ENCODE measurements at places on chromosomes 11 and 22.

GRCh38 chr11:2534957-2535672 is 90.3 kb downstream of the KCNQ1 start:
- DNase-seq = no peak

DNA sequence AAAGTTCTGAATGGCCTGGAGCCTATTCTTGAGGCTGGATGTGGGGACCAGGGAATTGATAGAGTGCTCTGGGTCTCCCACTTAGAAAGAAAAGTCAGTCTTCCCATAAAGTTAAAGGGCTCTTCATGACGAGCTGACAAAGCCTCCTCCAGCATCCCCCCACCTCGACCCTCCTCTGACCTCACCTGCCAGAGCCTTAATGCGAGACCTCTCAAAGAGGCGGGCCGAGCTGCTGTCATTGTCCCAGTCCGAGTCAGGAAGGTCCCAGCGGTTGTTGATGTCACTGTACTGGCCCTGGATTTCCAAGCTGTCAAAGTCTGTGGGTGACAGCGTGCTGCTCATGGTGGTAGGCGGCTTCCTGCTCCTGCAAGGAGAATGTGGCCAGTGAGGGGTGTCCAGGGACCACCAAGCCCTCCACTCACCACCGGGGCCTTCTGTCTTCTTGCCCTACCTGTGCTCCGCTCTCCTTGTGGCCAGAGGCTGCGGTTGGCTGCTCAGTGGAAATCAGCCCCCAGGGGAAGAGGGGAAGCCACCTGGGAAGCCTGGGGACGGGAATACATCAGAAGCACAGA is 8.0 kb downstream of the SPTBN2 start:
- DNase-seq = no peak

GRCh38 chr11:113647108-113647507 is 59.0 kb downstream of the TMPRSS5 start:
- no peak for DNase-seq

DNA sequence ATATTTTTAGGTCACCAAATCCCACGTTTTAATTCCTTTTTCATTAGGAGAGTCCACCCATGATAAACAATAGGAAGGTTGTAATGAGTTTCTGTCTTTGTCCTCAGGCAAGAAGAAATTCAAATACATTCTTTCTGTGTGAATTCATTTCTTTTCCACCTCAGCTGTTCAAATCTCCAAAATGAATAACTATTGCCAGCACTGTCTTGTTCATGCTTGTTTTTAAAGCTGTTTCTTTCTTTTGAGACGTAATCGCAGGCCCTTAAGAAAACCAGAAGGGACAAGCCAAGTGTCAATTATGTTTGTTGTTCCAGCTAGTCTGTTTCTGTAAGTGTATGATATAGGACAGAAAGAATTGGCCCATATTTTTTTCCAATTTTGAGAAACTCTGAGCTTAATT is 20.2 kb downstream of the MMP27 start:
- DNase-seq = no peak

GRCh38 chr11:134678744-134679143 is 266.7 kb upstream of the B3GAT1 start:
- no peak for DNase-seq

DNA sequence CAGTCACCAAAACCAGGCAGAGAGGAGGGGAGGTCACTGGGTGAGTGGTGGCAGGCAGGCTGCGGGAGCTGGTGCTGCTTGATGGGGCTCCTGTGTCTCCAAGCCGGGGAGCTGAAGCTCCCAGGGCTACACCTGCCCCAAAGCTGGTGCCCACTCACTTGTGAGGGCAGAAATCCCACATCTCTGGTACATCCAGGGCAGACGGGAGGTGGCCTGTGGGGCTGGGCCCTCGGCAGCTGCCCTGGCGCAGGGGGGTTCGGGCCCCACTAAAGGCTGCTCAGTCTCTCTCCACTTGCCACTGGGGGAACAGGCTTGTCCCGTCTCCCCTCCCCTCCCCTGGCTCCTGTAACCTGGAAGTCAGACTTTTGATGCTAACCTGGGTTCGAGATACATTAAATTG is 55.6 kb upstream of the PPARA start:
- no peak for DNase-seq

GRCh38 chr11:10674440-10674855 is 19.1 kb downstream of the IRAG1 start:
- DNase-seq = no peak

DNA sequence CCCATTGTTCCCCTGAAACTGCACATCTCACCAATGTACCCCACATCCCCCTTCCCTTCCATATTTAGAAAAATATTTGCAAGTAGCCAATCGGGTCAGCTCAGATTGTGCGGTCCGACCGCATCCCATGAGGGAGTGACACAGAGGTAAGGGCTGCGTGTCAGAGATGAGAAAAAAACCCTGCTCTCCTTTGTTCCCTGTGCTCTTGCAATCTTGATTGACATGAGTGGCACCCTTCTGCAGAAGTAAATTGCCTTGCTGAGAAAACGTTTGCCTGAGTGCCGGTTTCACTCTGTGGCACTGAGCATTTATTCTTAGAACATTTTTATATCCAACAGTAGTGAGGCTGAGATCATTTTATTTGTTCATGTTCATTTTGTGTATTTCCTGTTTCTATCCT is 81.6 kb upstream of the CCDC90B start:
- no peak for DNase-seq

DNA sequence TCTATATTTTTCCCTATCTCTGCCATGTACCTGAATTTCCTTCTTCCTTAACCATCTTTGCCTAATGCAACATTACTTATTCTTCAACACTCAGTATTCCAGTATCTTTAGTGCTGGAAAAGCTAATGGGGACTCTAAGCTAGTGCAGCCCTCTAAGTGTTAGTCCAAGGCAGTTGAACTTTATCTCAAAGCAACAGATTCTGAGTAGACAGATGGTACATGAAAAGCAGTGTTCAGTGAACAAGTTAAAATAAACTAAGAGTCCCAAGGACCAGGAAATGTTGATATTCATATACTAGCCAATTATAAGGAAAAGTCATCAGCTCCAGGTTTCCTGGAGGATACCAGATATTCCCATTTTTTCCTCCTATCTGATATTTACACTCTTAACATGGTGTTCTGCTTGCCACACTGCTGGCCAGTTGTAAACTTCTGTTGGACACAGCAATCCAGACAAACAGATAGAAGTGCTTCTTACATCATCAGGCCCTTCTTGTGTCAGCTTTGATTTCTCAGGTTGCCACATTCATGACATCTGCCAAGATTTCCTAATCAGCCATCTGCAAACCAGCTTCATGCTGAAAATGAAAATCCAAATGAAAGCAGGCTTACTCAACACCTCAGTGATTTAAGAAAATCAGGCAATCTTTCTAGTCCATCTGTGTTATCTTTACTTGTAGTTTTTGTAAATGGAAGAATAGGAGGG is 255.9 kb upstream of the POU2AF2 start:
- no peak for DNase-seq

DNA sequence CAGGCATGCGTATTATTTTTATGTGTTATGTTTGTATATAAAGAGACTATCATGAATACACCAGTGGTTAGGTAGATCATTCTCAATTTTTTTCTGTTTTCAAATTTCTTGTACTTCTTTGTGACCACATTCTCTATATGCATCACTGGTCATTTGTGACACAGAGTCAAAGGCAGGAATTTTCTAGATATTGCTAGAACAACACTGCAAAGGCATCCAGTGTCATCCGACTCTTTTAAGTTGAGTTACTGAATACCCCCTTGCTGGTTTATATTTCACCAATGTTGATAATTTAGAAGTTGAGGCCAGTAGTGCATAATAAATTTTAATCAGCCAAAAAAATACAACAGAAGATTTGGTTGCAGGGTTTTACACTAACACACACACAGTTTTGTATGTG is 351.8 kb downstream of the CASP12 start:
- DNase-seq = no peak
